ENCODE measurements at places on chromosomes 4 and X.

GRCh38 chrX:21438792-21439191, 64.6 kb downstream of the CNKSR2 start:
- no peak for DNase-seq

DNA sequence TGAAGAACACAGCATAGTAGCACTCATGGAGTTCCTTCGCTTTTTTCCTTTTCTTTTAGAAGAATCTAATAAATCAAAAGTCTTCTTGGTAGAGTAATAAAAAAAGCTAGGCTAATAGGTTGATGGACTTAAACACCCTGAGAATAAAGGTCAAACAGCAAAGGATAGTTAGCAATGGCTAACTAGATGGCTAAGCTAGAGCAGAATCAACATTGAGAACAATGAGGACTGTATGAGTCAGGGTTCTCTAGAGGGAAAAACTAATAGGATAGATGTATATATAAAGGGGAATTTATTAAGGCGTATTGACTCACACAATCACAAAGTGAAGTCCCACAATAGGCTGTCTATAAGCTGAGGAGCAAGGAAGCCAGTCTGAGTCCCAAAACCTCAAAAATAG, 550.9 kb downstream of the GLUD2 start:
- DNase-seq: no peak

GRCh38 chr4:38619316-38619715, 44.7 kb upstream of the KLF3 start:
- no peak for DNase-seq

DNA sequence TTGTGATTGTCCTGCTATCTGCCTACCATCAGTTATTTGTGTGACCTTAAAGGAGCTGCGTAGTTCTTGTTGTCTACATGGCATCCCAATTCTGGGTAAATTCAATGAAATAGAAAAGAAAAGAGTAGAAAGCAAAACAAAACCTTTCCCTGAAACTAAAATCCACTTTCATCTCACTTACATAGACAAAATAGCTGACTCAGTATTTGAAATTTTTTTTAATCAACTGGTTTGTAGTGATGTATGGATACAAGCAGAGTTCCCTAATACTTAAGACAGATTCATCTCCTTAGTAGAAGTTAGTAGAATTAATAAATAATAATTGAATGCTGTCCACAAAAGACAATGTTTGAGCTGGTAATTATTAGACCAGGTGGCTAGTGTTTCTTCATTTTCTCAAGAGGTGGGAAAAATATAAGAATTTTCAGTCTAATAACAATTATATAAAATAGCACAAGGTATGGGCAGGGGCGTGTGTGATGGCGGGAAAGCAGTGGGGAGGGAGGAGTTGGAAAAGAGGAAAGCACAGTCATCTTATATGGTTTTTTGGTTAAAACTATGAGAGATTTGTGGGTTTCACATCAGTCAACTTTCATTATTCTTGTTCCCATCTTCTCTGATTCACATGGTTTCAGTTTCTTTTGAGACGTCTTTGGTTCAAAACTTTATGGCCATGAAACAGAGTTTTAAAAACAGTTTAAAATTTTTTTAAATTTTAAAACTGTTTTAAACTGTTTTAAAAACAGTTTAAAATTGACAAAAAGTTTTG, 275.2 kb downstream of the SPRY1 start:
- DNase-seq: no peak

DNA sequence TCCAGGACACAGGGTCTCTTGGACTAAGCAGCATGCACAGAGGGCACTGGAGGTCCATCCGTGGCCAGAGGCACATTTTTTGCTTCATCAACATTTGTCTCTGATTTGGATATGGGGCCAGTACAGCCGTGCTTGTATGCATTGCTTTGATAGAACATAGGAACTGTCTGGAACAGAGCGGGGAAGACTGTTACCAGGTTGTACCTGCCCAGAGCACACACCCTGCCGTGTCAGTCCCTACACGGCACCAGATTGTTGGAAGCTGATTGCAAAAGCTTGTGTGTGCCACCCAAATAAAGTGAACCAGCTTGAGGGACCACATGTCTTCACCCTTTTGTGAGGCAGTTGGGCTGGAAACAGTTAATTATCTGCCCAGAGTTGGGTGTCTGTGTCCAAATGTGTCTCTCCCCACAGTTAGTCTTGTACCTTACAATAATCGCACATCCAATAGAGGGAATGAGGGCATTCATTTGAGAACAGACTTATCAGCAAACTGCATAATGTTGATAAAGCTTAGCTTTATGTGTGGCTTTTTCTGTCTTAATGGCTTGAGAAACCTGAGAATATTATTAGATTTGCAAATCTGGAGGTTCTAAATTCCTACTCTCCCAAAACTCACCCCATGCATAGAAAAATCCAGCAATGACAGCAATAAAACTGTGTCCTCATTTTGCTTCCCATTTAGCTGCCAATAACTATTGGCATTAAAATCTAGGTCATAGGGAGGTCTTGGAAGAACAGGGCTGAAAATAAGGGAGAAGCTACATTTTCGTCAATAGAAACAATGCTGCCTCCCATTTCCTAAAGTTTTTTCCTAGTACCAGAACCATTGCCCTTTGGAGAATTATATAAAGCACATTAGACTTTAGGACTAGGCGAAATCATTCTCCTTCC, 21.2 kb downstream of the KLF3 start:
- no peak for DNase-seq

DNA sequence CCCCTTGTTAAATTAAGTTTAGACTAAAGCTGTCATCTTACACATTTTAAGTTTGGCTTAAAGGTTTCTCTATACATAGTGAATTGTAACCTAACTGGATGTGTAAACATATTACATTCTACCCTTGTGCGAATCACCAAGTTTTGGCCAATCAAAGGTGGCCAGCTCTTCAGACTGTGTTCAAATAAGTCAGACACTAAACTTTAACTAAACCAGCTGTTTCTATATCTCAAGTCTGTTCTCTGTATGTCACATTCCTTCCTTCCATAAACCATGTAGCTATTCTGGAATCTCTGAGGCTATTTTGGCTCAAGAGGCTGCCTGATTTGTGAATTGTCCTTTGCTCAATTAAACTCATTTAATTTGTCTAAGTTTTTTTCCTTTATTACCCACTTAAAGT, 6.7 kb downstream of the SULT1B1 start:
- DNase-seq: no peak

GRCh38 chr4:154399259-154399974, 92.2 kb downstream of the DCHS2 start:
- DNase-seq: no peak

All from activated effector memory CD4-positive, alpha-beta T cell treated with Interleukin-2 at 50 U/mL for 16 hours (primary cell).